ENCODE measurements at places on chromosomes 11 and 22.

GRCh38 chr11:12677131-12677530 lies 2.9 kb downstream of the TEAD1 start:
- peak; percentile 68 for DNase-seq

GRCh38 chr11:70692131-70692530 lies 293.8 kb downstream of the CTTN start:
- DNase-seq: no peak

- no peak for DNase-seq
These were observed 340.5 kb downstream of the TENM4 start for GRCh38 chr11:79100093-79100910.

- no peak for DNase-seq
These were observed 13.8 kb upstream of the MTFP1 start for GRCh38 chr22:30411780-30412179.

DNA sequence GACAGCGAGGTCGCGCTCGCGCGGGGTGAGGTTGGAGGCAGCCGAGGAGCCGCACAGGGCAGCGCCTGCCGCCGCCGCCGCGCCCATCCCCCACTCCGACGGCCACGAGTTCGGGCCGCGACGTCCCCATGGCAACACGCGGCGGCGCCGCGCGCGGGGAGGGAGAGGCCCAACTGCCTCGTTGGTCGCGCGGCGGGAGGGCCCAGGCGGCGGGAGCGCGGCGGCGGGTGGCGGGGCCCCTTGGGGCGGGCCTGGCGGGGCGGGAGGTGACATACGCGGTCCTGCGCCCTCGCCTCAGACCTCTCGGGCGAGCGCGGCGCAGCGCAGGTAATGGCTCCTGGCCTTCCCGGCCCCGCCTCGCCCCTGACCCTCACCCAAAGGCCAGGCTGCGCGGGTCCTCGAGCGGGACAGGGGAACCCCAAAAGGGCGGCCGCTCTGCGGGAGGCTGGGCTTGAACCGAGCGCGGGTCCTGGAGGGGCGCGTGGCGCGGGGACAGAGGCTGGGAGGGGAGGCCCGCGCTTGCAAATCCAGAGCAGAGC lies at the start of gene DEUP1:
TSS of gene DEUP1 (plus strand) at position 297 of the 539 bp plus-strand sequence. CDS start 1,518 bp downstream, outside the sequence.
- DNase-seq: peak; percentile 71

DNA sequence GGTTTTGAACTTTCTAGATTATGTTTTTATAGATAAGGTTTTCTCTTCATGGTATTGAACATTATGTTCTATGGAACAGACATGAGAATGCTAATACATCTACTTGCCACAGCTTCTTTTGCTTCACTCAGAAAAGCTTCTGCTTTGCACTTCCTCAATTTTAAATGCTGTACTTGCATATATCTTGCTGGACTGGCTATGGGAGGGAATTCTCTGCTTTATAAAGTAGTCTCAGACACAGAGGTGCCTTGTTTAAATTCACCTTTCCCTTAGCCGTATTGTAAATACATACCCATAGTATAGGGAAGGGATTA lies 173.9 kb downstream of the DDX10 start:
- DNase-seq: no peak

DNA sequence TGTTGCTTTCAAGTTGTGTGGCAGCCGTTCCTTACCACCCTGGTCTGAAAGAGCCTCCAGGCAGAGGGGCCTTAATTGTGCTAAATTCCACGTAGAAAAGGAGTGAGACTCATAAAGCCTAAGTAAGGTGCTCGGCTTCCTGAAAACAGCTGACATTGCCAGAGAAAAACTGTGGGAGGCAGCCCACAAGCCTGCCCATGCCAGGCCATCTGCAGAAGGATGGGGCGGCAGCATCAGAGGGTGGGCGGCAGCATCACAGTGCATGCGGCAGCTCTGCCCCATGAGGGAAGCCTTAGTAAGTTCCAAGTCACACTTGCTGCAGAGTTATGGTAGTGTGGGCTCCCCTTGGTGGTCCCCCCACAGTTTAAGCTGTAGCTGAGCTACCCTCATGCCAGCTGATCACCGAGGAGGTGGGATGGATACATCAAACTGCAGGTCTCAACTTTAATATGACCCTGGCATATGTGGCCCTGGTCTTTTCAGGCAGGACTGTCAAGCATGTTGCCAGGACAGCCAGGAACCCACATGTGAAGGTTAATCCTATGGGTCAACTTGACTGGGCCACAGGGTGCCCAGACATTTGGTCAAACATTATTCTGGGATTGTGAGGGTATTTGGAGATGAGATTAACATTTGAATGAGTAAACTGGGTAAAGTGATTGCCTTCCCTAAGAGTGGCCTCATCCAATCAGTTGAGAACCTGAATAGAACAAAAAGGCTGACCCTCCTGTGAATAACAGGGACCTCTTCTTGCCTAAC lies 3.1 kb upstream of the EIF3F start:
- no peak for DNase-seq

GRCh38 chr11:3096909-3097530 lies 39.8 kb upstream of the CARS1 start:
- no peak for DNase-seq

- no peak for DNase-seq
These were observed 7.9 kb downstream of the FEN1 start for GRCh38 chr11:61800331-61801281.

DNA sequence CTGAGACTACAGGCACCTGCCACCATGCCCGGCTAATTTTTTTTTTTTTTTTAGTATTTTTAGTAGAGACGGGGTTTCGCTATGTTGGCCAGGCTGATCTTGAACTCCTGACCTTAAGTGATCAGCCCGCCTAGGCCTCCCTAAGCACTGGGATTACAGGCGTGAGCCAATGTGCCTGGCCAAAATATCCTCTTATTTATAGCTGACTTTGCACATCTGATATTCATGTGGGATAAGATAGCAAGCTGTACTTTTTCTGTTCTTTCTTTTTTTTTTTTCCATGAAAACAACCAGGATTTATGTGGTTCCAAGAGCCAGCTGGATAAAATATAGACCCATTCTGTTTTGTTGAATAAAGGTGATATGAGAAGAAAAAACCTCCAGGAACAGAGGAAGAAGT lies 12.1 kb upstream of the XBP1 start:
- no peak for DNase-seq

DNA sequence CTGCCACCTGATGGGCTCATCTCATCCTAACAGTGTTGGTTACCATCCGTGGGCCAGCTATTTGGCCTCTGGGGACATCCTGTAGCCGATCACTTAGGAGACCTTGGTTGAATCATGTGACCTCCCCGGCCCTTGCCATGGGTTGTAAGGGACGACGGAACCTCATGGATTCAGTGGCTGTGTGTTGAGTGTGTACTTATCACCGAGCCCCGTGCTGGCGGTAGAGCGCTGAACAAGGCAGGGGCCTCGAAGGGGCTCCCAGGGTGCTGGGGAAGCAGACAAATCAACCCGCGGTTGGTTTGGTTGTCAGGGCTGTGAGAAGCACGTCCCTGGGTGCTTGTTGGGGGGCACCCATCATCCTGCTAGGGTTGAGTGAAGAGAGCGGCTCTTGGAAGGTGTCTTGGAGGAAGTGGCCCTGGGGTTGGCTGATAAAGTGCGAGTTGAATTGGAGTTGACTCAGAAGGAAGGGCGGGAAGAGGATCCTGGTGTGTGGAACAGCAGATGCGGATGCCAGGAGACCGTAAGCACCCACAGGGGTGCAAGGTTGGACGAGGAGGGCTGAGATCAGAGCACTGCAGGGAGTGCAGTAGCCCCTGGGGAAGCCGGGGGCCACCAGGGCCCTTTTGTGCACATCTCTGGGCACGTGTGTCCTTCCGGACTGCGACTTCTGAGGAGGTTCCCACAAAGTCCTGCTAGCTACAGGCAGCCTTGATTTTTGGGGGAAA lies 53.6 kb downstream of the MPPED1 start:
- no peak for DNase-seq

DNA sequence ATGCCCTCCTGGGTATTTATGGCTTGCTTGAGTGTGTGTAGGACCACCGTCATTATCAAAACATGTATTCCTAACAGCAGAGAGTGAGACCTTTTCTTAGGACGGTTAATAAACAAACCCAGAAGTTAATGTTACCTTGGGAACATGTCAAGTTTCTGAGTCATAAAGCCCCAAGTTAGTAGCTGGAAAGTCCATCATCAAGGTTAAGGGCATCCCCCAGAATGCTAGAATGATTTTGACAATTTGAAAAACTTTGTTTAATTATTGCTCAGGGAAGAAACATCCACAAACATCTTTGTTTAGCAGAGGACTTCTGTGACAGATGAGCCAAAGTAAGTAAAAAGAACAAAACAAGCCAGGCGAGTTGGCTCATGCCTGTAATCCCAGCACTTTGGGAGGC lies 20.0 kb downstream of the CAVIN3 start:
- no peak for DNase-seq

- DNase-seq: no peak
These were observed 31.8 kb downstream of the MICAL2 start for GRCh38 chr11:12142176-12142575.

DNA sequence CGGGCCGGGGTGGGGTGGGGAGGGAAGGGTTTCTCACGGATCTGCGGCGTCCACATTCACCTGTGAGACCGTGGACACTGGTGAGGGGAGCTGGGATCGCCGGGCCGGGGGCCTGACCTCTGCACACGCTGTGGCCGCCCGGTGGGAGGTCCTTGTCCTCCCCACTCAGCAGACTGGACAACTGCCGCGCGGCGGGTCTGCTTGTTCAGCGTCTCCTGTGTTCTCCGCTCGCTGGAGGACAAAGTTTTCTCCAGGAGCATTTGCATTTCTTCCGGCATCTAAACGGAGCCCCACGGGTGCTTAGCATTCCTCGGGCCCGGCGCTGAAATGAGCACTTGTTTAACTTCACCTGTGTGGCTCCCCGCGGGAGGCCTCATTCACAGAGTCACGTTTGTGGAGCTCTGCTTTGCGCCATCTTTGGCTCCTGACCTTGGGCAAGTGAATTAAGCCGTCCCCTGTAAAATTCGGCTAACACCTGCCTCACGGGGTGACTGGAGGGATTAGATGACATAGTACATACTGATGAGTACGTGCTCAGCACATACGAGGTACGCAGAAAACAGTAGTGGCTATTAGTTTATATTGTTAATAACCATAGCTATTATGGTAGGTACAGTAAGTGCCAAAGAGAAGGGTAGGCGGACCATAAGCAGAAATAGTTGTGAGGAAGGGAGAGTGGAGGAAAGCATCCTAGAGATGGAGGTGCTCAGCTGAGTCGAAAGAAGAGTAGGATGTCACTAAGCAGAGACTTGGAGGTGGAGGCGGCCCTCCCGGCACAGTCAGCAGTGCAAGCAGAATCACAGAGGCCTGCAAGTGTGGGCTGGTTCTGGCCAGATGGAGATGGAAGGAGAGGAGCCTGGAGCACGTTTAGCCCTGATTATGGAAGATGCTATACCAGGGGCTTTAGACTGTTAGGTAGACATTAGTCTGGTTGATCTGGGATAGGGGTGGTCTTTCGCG lies 885 bp downstream of the TRMU start:
- no peak for DNase-seq
